ENCODE measurements at places on chromosomes 12 and 14. TPM values are rescaled to one million over a fixed set of nuclear protein-coding genes. Genes with fewer than 3 reads are reported as not detected.

DNA sequence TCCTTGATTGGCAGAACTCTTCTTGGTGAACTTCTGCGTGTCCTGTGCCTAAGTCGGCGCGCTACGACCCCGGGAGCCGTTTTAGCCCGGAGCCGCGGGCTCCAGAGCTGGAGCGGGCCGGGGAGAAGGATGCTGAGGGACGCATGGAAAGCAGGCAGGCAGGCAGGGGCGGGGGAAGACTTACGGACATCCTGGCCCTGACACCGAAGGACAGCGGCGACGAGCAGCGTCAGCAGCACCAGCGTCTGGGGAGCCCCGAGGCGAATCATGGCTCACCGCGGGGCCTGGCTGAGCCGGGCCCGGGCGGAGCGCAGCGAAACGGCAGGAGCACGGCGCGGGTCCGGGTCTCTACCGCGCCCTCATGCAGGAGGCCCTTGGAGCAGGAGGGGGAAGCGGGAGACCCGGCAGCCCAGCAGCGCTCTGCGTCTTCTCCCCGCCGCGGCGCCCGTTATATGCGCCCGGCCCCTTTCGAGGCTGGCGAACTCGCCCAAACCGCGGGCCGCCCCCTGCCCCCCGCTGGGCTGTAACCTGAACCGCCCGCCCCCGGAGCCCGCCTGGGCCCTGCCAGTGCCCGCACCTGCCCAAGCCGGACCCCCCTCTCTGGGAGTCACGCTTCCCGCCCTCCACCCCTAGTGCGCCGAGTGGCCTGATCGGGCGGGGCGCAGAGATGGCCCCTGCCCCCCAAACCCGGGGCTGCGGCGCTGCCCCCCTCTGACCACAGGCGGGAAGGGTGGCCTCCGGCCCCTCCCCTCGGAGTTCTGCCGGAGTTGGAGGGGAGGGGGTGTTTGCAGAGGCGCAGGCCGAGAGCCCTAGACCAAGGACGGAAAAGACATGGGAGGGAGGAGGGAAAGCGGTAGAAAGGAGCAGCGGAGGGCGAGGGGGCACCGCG lies at the start of gene COL2A1:
TSS of gene COL2A1 (minus strand) at position 424 of the 889 bp plus-strand sequence. CDS start at position 269, 155 bp downstream.
- H3K36me3 ChIP-seq = no peaks in the 10 kb centered on the region
- H3K27me3 ChIP-seq = peaks cover 85% of the 10 kb centered on the region
- no peak within 1 kb of the TSS for H3K27ac ChIP-seq
- H3K4me3 ChIP-seq = peak within 1 kb of the TSS; percentile 90
- DNase-seq = peak; percentile 46
- H3K4me1 ChIP-seq = peaks cover 34% of the 10 kb centered on the region

Gene CELA1
- 0.26 TPM for total RNA-seq

Gene NOVA1
- not detected for total RNA-seq

DNA sequence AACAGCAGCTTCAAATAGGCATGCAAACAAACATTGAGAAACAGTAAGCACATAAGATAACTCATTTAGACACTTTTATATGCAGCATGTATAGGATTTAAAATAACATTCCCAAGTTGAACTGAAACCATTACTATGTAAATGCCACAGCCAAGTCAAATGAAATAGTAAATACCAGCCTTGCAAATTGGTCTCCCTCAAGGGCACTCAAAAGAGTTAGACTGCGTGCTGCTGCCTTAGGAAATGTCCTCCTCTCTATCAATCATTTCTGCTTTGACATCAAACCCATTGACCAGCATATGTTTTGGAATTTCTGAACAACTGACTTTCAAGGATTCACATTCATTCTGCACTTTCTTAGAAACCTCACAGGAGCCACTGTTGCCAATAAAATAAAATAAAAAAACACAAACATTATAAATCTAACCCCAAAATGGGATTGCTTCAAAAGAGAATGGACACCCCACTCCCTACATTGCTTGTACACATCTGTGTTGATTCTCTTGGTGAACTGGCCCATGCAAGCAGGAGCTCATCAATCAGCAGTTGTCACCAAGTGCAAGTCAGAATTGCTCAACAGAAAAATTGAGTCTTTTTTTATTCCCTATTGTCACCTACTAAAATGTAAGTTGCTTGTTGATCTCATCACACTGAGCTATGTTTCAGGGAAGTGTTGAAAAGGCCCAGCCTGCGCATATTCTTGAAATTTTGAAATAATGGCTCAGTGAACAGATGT lies 256.2 kb downstream of the DAD1 start:
- H3K4me1 ChIP-seq = no peaks in the 10 kb centered on the region
- no peak overlapping the region for H3K4me3 ChIP-seq
- no peaks in the 10 kb centered on the region for H3K27me3 ChIP-seq

GRCh38 chr12:49549735-49550692 lies 11.2 kb downstream of the KCNH3 start:
- H3K36me3 ChIP-seq = no peaks in the 10 kb centered on the region
- H3K27me3 ChIP-seq = peaks cover 13% of the 10 kb centered on the region
- peaks cover 11% of the 10 kb centered on the region for H3K4me1 ChIP-seq

GRCh38 chr14:74080820-74081460 lies 3.3 kb downstream of the ALDH6A1 start:
- H3K36me3 ChIP-seq = peaks cover 3% of the 10 kb centered on the region
- H3K27ac ChIP-seq = no peak overlapping the region

DNA sequence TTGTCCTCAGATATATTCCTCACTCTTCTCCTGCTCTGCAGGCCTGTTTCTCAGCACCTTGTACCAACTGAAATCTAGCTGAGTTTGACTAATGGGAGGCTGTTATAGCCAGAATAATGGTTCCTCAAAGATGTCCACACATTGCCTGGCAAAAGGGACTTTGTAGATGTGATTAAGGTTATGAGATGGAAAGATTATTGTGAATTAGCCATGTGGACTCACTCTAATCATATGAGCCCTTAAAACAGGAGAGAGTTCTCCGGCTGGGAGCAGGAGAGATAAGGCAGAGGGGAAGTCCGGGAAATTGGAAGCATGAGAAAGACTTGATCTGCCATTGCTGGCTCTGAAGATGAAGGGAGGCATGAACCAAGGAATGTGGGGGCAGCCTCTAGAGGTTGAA lies 40.0 kb upstream of the KTN1 start:
- no peaks in the 10 kb centered on the region for H3K4me1 ChIP-seq
- no peak overlapping the region for H3K4me3 ChIP-seq
- H3K36me3 ChIP-seq = peaks cover 2% of the 10 kb centered on the region
- no peak for DNase-seq
- H3K27me3 ChIP-seq = no peaks in the 10 kb centered on the region
- H3K27ac ChIP-seq = no peak overlapping the region

Gene KCNJ8
- not detected for total RNA-seq

GRCh38 chr14:46290706-46291105 lies 360.9 kb downstream of the RPL10L start:
- H3K4me3 ChIP-seq = no peak overlapping the region
- no peaks in the 10 kb centered on the region for H3K4me1 ChIP-seq
- DNase-seq = no peak
- peaks cover 1% of the 10 kb centered on the region for H3K36me3 ChIP-seq
- H3K27ac ChIP-seq = no peak overlapping the region

- no peak overlapping the region for H3K4me3 ChIP-seq
- DNase-seq = no peak
- H3K27me3 ChIP-seq = no peaks in the 10 kb centered on the region
- H3K27ac ChIP-seq = no peak overlapping the region
- peaks cover 25% of the 10 kb centered on the region for H3K4me1 ChIP-seq
- no peaks in the 10 kb centered on the region for H3K36me3 ChIP-seq
These were observed 691.8 kb downstream of the TMEM121 start for GRCh38 chr14:106218174-106218573.

DNA sequence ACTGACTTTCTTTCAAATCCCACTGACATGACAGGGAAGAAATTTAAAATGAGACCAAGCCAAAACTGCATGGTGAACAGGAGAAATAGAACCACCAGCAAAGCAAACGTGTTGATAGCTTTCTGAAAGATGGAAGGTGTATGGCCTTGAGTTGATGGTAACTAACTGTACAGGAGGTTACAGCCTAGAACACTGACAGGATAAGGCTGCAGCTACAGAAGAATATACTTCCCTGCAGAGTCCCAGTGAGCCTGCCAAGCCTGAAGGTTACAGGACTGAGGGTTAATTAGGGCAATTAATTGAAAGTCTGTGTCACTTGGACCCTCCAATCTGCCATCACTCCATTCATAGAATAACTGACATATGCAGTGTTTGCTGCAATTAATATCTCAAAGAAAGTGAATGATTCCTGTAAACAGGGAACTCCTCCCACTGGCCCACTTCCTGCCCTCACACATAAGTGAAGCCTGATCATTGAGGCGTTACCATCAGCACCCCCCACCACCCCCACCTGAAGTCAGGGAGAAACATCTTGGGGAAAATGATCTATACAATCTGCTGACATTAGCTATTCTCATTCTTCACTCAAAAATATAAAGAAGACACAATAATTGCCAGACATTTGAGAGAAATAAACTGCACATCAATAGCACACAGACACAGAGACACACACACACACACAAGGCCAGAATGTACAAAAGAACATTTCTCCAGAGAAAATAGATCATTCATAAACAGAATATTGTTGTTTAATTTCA lies 73.4 kb downstream of the GTF2A1 start:
- H3K36me3 ChIP-seq = no peaks in the 10 kb centered on the region
- H3K4me3 ChIP-seq = no peak overlapping the region
- no peak overlapping the region for H3K27ac ChIP-seq

Gene B4GALNT1
- total RNA-seq = 2.5 TPM

Gene FAM222A
- total RNA-seq = 0.55 TPM

Gene ATF7IP
- 139 TPM for total RNA-seq

DNA sequence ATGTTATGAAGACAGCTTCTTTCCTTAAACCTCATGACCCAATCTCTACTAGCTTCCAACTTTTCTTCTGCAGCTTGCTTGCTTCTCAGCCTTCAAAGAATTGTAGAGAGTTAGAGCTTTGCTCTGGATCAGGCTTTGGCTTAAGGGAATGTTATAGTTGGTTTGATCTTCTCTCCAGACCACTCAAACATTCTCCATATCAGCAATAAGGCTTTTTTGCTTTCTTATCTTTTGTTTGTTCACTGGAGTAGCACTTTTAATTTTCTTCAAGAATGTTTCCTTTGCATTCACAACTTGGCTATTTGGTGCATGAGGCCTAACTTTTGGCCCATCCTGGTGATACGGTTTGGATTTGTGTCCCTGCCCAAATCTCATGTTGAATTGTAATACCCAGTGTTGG lies 163.8 kb downstream of the PCNX1 start:
- peaks cover 6% of the 10 kb centered on the region for H3K4me1 ChIP-seq
- DNase-seq = no peak
- H3K27ac ChIP-seq = no peak overlapping the region
- H3K36me3 ChIP-seq = peaks cover 41% of the 10 kb centered on the region
- H3K27me3 ChIP-seq = no peaks in the 10 kb centered on the region
- no peak overlapping the region for H3K4me3 ChIP-seq

DNA sequence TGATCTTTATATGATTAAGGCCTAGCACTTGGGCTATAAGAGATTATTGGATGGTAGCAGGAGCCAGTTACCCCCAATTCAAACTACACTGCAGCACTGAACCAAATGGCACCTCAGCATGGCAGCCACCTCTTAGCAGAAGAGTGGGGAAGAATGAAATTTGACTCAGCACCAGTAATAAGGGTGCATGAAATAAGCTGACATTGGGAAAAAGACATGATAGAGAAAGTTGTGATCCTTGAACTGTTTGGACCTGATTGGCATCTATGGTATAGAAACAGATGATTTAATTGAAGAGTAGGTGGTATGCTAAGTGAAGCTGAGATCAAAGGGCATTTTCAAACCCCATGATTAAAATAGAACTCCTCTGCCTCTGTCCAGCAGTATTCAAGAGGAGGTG lies 389.5 kb downstream of the FOXG1 start:
- H3K4me1 ChIP-seq = no peaks in the 10 kb centered on the region
- no peak for DNase-seq
- peaks cover 2% of the 10 kb centered on the region for H3K36me3 ChIP-seq
- H3K27me3 ChIP-seq = no peaks in the 10 kb centered on the region
- H3K4me3 ChIP-seq = no peak overlapping the region

DNA sequence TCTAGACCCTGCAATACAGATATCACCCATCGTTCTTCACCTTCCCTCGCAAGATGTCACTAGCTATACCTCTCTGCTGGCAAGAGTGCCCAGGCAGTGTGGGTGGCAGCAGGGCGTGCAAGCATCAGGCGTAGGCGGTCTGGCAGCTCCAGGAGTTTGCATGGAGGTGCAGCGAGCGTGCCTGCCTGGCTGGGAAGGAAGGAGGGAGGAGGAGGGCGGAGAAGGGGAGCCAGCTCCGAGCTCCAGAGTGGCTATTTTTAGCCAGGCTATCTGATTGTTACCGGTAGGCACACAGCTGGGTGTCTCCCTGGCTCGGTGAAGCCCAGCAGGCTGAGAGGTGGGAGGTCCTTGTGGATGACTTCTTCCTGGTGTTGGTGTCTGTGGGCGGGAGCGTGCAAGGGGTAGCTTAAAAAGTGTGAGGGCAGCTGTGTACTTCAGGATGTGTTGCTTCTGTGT lies 6.2 kb downstream of the FOXJ2 start:
- peak overlapping the region; percentile 75 for H3K4me3 ChIP-seq
- peak; percentile 35 for DNase-seq
- H3K4me1 ChIP-seq = peaks cover 60% of the 10 kb centered on the region
- H3K27ac ChIP-seq = peak overlapping the region; percentile 0
- H3K36me3 ChIP-seq = peaks cover 4% of the 10 kb centered on the region
- H3K27me3 ChIP-seq = no peaks in the 10 kb centered on the region

DNA sequence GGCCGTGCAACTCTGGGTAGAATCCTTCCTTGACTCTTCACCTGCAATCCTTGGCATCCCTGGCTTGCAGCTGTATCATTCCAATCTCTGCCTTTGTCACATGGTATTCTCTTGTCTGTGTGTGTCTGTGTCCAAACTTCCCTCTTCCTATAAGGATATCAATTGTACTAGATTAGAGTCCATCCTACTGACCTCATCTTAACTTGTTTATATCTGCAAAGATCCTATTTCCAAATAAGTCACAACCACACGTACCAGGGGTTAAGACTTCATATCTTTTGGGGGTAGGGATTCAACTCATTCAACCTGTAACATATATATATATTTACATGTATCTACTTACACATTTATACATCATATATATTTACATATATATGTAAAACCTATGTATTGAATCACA lies 29.6 kb upstream of the RASSF3 start:
- H3K4me1 ChIP-seq = peaks cover 25% of the 10 kb centered on the region
- H3K36me3 ChIP-seq = no peaks in the 10 kb centered on the region
- no peak for DNase-seq
- no peak overlapping the region for H3K27ac ChIP-seq
- no peaks in the 10 kb centered on the region for H3K27me3 ChIP-seq

Gene NEMP1
- total RNA-seq = 114 TPM

GRCh38 chr14:63257299-63257698 lies 53.1 kb downstream of the RHOJ start:
- no peak overlapping the region for H3K27ac ChIP-seq
- DNase-seq = no peak
- H3K4me1 ChIP-seq = no peaks in the 10 kb centered on the region

All from activated T-cell treated with anti-CD3 and anti-CD28 coated beads, Interleukin-2, amount 50 U/mL, for 72 hours (primary cell).